ENCODE measurements at places on chromosomes 2 and 18. TPM values are rescaled to one million over a fixed set of nuclear protein-coding genes. Genes with fewer than 3 reads are reported as not detected.

- no peak for DNase-seq
Measured at GRCh38 chr18:47184419-47185050, 8.4 kb upstream of the IER3IP1 start.

- no peak for DNase-seq
Measured at GRCh38 chr2:54942373-54942772, 107.9 kb downstream of the RTN4 start.

DNA sequence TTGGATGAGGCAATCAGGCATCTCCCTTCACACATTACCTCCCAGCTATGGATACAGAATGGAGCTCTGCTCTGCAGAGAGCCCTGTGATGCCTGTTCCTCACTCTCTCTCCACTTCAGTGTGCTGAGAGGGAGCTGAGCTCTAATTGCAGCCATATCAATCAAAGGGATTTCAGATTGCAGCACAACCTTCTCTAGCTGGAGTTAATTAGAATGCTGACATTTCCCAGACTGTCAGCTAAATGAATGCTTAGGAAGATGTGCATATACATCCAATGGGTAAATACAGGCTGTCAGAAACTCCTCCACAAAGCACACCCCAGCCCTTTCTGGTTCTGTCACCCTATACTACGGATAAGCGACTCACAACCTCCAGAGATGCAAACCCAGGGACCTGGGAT is 402.6 kb downstream of the EIPR1 start:
- no peak for DNase-seq

- DNase-seq = no peak
Measured at GRCh38 chr18:62745089-62745751, 29.9 kb downstream of the PHLPP1 start.

DNA sequence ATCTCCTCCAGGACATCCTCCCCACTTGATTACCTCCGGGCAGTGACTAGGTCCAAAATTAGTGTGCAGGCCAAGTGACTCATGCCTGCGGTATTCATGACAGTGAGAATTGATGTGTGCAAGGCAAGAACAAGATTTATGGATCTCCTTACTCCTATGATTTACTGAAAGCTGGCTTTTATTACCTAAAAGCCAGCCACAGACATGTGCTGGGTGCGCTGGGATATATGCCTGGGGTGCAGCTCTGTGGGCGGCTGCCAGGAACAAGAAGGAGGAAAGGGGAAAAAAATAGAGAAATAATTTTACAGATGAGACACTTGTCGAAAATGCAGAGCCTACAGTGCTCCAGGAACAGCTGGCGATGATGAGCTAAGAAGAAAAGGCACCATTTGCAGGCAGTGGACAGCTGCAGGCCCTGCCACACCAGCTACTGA is 359.3 kb downstream of the CMPK2 start:
- peak; percentile 68 for DNase-seq

- DNase-seq = peak; percentile 51
Measured at GRCh38 chr2:158179660-158180059, 78.0 kb downstream of the UPP2 start.

DNA sequence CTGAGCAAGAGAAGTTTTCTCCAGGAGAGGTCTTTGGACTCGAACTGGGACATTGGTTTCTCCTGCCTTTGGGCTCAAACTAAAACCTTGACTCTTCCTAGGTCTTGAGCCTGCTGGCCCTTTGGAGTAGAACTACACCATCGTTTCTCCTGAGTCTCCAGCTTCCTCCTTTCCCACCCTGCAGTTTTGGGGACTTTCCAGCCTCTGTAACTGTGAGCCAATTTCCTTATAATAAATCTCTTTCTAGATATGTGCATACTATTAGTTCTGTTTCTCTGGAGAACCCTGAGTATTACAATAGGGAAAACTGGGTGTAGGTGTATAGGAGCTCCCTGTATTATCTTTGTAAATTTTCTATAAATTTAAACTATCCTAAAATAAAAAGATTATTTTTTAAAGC is 219.8 kb upstream of the AGAP1 start:
- DNase-seq = no peak

DNA sequence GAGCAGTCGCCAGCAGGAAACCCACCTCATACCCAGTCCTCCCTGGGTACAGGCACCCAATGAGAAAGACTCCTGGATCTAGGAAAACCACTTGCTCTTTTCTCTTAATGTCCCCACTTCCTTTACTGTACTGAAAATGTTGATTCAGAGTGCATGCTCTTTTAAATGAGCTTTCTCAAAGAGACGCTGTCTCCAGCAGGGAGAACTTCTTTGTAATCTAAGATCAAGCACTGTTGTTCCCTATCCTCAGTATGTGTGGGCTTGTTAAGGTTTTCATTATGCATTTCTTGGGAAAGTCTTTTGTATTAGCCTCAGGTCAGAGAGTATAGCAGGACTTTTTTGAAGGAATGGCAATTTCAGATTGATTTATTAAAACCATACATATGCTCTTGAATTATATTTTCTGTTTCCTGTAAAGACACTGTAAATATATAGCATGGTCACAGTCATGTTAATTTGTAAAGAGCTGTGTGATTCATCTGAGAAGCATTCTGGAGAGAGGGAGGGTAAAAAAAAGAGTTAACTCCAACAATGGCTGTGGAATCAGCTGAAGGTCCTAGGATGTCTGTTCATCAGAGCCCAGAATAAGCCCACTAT is 178.1 kb downstream of the MGAT5 start:
- DNase-seq = peak; percentile 28

DNA sequence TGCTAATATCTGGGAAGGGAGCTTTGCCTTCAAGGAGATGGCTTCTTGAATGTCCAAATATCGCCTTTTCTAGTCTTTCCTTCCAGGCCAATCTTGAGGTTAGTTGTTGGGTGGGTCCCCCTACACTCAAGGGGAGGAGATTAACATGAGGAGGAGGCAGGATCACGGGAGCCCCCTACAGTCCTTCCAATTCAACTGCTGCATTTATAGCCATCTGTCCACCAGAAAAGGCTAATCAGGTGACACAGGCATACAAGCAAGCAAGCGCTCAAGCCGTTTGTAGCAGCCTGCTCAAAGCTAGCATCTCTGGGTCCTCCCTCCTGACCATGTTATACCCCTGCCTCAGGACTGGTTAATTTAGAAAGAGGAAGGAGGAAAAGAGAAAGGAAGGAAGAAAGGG is 87.6 kb downstream of the MRPS9 start:
- peak; percentile 40 for DNase-seq

- DNase-seq = no peak
Measured at GRCh38 chr2:33307659-33308270, 168.7 kb upstream of the RASGRP3 start.

- DNase-seq = no peak
Measured at GRCh38 chr2:11079136-11079824, 76.0 kb upstream of the SLC66A3 start.

DNA sequence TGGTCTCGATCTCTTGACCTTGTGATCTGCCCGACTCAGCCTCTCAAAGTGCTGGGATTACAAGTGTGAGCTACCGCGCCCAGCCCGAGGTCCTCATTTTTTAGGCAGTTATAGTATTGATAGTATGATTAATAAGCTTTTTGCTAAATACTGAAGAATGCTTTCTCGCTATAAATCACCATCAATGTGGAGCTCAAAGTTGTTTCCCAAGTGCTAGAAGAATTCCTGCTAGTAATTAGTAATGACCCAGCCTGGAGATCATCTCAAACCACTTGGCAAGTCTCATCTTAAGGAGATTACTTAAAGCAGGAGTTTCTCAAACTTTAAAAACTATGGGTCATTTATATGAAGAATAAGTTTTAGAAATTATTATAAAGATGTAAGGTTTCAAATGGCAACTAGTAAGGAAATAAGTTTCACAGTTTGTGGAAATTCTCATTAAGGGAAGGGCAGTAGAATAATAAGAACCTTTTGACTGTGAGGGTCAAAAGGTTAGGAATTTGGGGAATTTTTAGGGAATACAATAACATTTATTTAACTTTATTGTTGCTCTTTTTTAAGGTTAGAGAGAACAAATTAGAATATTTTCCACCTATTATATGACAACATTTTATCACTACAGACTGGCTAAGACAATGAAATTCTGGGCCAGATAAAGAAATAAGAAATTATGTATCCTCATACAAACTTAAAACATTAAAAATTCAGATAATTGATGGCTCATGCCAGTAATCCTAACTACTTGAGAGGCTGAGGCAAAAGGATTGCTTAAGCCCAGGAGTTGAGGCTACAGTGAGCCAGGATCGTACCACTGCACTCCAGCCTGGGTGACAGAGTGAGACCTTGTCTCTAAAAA is 148.6 kb upstream of the MAP3K20 start:
- DNase-seq = no peak

GRCh38 chr2:59584958-59585357 is 968.5 kb downstream of the BCL11A start:
- DNase-seq = peak; percentile 18

DNA sequence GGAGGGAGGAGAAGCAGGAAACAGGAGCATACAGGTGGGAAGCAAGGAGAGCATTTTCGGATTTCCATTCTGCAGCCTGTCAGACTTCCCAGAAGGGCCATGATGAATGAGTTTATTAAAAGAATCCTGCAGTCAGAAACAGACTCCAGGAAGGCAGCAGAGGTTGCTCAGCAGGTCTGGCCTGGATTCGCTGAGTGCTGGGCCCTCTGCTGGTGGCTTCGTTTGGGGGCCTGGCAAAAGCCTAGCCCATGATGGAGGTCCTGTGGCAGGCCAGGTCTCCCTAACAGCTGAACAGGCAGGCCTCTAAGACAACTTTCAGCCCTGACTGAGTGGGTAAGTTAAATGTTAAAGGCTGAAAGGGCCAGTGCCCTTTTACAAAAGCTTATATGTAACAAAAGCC is 108.2 kb upstream of the CAPN13 start:
- DNase-seq = peak; percentile 36

GRCh38 chr18:52415131-52415530 is 75.1 kb downstream of the DCC start:
- DNase-seq = no peak

- no peak for DNase-seq
Measured at GRCh38 chr2:196130039-196130825, 41.1 kb downstream of the STK17B start.

GRCh38 chr2:29755233-29755632 is 166.2 kb downstream of the ALK start:
- no peak for DNase-seq

- DNase-seq = no peak
Measured at GRCh38 chr2:191952515-191953270, 105.8 kb upstream of the CAVIN2 start.

DNA sequence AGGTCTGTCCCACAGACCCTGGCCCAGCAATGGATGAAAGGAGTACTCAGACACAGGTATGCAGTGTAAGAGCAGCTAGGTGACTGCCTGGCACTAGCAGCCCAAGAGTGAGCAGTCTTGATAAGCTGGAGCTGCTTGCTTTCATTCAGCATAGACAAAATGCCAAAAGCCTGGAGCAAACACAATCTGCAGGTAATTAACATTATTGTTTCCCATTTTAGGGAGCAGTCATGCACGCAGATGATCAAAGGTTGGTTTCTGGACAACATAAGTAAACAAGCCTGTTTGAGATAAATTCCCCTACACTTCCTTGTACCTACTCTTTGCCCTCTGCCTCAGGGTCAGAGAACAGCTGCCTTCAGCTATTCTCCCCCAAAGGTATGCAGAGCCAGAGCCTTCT is 73.7 kb upstream of the MSTN start:
- DNase-seq = no peak

GRCh38 chr2:10894264-10894935 is 17.3 kb upstream of the KCNF1 start:
- DNase-seq = no peak

- no peak for DNase-seq
Measured at GRCh38 chr2:143692162-143692561, 562.9 kb downstream of the ARHGAP15 start.

GRCh38 chr18:58087928-58088690 is 44.1 kb downstream of the NEDD4L start:
- no peak for DNase-seq

DNA sequence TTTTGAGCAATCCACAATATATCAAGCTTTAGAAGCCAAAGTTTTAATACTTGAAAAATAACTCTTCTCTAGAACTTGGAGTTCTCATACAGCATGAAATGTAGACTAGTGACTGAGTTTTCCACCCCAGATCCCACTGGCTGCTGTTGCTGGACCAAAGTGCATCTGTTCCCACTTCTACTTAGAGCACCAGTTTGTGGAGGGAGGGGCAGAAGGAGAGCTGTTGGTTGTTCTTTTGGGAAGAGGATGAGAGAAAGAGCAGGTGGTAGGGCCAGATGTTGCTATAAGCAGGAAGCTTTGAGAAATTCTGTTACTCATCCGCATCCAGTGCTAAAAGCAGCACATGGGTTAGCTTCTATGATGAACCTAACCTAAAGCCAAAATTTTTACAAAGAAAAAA is 59.0 kb downstream of the MBD2 start:
- DNase-seq = no peak

DNA sequence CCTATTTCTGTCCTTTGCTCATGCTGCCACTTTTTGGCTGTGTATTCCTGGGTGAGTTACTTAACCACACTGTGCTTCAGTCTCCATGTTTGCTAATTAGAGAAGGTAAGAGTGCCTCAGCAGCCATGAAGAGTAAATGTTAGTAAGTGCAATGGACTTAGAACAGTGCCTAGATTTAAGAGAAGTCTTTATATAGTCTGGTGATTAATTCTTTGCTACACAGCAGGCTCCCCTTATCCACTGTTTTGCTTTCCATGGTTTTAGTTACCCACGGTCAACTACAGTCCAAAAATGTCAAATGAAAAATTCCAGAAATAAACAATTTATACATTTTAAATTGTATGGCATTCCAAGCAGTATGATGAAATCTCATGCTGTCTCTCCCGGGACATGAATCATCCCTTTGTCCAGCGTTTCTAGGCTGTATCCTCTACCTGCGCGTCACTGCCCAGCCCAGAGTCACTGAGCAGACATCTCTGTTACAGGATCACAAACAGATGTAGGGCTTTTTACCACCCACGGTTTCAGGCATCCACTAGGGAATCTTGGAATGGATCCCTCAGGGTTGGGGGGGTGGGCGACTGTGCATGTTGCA is 91.0 kb downstream of the CTIF start:
- peak; percentile 33 for DNase-seq

- DNase-seq = peak; percentile 98
Measured at GRCh38 chr2:214809751-214810564, 475 bp upstream of the BARD1 start.

The KYNU gene
- total RNA-seq = 0.44 TPM

The SLC4A3 gene
- 1.5 TPM for total RNA-seq

The SDC1 gene
- total RNA-seq = 2.9 TPM

The HTR2B gene
- not detected for total RNA-seq

The GALNT3 gene
- 4.6 TPM for total RNA-seq

The CKAP2L gene
- 48.1 TPM for total RNA-seq

The CAPN14 gene
- total RNA-seq = 0.13 TPM

The PKDCC gene
- 77.5 TPM for total RNA-seq

The LHCGR gene
- not detected for total RNA-seq

The IL1RL2 gene
- not detected for total RNA-seq

The UGT1A5 gene
- total RNA-seq = not detected

The GAD1 gene
- total RNA-seq = 0.70 TPM

The NTSR2 gene
- total RNA-seq = not detected

The SERPINB3 gene
- total RNA-seq = not detected

The LNPK gene
- total RNA-seq = 46.6 TPM

Measured in A673 (cell line).